ENCODE measurements at places on chromosomes 7 and 10.
A peak's percentile ranks its signal among the peaks of the same experiment; 100 is the strongest.

DNA sequence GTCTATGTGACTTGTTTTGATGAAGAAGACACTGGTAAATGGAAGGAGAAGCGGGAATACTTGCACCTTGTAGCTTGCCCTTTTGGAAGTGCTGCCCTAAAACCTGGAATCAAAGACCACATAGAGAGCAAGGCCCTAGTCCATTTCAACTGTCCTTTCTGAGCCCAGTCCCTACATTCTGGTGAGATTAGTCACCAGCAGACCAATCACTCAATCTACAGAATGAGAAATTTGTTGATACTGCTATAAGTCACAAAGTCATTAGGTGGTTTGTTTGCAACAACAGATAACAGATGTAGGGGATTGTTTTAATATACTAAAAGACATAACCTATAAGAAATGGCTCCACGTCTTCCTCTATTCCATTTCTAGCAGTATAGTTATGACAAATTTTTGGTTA lies 33.6 kb downstream of the WASL start:
- no peak for DNase-seq

DNA sequence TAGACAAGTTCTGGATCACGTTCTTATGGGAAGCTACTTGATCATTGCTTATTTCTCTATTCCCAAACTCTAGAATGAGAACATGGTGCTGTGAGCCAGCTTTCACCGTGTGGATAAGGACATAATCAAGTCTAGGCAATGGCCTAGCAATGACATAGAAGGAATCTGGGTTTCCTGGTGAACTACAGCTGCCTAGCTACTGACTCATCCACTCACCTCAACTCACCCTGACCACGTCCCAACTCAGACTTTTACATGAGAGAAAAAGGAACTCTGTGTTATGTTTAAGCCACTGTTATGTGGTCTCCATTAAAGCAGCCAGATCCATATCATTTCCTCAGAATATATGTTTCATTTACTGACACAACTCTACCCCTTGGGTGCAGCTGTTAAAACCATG lies 18.8 kb upstream of the MET start:
- DNase-seq, result no peak

DNA sequence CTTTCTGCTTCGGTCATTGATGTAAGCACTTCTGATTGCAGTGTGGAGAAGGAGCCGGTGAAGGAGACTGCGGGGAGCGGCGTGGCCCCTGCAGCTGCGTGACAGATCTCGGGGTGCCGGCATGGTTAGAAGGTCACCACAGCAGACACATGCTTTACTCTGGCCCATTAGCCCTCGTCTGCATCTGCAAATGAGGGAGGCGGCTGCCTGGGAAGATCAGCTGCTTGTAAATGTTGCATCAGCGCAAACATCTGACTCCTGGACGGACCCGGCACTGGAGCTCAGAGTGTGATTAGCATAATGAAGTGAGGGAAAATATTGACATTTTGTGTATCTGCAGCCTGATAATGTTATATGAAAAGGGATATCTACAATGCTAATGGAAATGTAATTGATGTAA lies 30.5 kb upstream of the MNX1 start:
- no peak for DNase-seq

DNA sequence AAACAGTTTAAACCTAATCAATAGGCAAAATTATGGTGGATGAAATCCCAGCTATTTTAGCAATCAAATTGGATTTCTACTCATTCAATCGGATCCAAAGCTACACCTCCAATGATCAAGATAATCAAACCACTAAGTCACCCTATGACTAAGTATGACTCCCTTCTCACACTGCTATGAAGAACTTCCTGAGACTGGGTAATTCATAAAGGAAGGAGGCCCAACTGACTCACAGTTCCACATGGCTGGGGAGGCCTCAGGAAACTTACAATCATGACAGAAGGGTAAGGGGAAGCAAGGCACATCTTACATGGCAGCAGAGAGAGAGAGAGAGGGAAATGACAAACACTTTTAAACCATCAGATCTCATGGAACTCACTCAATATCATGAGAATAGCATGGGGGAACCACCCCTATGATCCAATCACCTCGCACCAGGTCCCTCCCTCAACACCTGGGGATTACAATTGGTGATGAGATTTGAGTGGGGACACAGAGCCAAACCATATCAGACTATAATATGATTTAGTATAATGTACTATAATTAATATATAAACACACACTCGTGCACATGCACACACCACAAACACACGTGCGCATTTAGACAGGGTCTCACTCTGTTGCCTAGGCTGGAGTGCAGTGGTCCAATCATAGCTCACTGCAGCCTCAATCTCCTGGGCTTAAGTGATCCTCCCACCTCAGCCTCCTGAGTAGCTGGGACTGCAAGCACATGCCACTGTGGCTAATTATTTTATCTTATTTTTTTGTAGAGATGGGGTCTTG lies 213.6 kb upstream of the FOXK1 start:
- DNase-seq, result no peak

DNA sequence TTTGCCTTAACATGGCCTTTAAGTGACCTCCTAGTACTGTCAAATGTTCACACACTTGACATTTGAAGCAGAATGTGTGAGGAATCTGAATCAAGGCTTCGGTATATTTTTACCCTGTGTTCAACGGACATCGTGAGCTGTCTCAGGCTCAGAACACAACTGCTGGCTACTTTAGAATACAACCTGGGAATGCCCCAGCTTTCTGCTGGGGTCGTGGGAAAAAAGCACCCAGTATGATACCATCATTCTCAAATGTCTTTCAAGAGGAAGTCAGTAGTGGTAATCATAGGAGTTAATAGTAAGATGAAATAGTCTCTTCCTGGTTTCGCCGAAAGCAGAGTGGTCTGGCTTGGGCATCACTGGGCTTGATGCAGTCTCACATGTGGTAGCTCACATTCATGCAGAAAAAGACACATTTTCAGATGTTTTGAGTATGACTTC lies 67.2 kb downstream of the CREB5 start:
- no peak for DNase-seq

DNA sequence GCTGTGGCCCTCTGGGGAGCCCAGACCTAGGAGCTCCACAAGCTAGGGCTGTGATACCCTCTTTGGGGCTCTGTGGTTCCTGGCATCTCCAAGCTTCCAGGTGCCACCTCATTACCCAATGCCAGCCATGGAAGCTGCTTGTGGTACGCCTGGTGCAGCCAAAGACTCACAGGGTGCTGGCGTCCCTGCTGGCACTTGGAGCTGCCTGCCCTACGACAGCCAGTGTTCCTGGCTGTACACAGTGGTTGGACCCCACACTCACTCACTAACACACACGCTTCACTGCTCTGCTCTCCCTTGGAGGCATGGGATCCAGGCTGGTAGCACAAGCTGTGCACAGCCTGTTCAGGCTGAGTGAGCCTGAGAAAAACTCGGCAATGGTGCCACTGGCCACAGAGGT lies 894.1 kb upstream of the PHF14 start:
- no peak for DNase-seq

DNA sequence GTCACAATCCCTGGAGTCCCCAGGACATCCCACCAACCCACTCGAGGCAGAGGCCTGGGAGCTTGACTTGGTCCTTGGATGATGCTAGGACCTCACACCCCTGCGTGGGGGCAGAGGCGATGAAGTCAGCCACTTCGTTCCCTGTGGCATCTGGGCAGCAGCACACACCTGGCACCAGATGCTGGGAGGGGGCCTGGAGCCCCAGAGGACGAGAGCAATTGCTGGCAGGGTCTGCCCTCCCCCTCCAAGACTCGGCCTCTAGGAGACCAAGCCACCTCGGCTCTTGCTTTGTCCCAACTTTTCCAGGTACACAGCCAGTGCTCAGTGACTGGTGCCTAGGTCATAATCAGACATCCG lies 39.1 kb downstream of the DPYSL4 start:
- DNase-seq, result no peak

GRCh38 chr7:38040831-38041230 lies 120.4 kb downstream of the EPDR1 start:
- DNase-seq, result no peak

DNA sequence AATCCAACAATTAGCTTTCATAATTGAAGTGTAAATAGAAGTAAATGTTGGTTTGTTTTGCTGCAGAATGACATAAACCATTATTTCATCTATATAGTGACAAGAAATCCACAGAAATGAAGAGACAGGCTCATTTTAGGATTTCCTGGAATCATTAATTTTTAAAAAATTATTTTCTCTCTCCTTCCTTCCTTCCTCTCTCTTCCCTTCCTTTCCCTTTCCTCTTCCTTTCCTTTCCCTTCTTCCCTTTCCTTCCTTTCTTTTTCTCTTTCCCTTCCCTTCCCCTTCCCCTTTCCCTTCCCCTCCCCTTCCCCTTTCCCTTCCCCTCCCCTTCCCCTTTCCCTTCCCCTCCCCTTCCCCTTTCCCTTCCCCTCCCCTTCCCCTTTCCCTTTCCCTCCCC lies 51.2 kb upstream of the KMT2C start:
- DNase-seq, result no peak

- no peak for DNase-seq
Observed at GRCh38 chr7:55150709-55151451, 132.1 kb downstream of the EGFR start.

DNA sequence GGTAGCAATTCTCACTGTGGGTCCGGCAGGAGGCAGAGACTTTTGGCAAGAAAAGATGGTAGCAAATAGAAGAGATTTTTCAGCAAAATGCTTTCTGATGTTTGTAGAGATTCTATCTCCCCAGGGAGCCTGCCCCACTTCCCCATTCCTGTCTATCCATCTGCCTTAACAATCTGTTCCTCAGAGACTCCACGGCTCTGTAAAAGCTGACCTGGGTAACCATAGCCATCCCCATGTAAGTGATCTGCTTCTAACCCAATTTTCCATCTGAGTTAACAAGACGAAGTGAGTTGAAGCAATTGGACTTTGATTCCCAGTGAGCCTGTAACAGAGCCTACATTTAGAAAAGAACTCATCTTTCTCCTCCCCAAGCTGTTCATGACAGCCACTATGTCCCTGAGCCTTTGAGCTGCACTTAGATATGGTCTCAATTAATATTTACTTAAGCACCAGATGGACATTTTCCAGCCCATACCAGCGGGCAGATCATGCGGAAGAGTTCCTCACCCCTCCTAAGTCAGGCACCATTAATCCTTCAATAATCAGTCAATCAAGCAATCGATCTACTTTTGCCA lies 896.1 kb downstream of the CCSER2 start:
- no peak for DNase-seq

DNA sequence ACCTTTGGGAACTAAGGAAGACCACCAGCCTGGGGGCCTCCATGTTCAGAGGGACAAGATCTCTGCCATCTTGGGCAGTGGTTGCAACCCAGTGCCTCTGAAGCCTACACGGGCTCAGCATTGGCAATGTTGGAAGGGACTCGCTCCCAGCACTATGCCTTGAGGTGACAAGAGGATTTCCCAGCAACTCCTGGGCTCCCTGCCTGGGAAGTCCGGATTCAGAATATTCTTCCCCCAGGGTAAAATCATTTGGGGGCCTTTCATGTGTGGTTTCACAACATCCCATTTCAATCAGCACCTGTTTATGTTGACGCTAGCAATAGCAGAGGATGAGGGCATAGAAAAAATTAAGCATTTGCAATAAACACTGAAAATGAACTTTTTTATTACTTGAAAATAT lies 509.8 kb upstream of the MGMT start:
- DNase-seq, result no peak

- DNase-seq, result no peak
Observed at GRCh38 chr7:118452128-118452527, 227.6 kb downstream of the ANKRD7 start.

DNA sequence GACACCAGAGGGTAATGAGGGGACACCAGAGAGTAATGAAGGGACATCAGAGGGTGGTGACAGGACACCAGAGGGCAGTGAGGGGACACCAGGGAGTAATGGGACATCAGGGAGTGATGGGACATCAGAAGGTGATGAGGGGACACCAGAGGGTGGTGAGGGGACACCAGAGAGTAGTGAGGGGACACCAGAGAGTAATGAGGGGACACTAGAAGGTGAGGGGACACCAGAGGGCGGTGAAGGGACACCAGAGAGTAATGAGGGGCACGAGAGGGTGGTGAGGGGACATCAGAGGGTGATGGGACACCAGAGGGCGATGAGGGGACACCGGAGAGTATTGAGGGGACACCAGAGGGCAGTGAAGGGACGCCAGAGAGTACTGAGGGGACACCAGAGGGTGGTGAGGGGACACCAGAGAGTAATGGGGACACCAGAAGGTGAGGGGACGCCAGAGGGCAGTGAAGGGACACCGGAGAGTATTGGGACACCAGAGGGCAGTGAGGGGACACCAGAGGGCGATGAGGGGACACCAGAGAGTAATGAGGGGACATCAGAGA lies 10.6 kb downstream of the NACAD start:
- DNase-seq, result no peak

GRCh38 chr10:58951746-58952145 lies 224.7 kb upstream of the PHYHIPL start:
- DNase-seq, result no peak

GRCh38 chr7:44797329-44798258 lies 1.1 kb downstream of the PPIA start:
- DNase-seq, result peak; percentile 68

DNA sequence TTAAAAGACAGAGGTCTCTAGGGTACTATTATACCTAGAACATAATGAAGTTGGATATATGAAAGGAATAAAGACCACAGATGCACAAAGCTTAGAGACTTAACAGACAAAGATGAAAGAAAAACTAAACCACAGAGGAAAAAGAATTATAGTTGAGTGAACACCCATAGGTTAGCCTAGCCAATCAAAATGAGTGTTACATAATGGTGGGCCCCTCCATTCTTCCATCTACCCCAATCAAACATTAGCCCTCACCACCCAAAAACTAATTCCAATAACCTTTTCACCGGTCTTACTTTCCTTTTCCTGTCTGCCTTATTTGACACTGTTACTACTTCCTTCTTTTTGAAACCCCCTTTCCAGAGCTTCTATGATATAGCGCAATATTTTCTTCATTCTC lies 130.1 kb downstream of the ELMO1 start:
- no peak for DNase-seq

GRCh38 chr10:25552283-25552919 lies 377.6 kb downstream of the GPR158 start:
- DNase-seq, result no peak

DNA sequence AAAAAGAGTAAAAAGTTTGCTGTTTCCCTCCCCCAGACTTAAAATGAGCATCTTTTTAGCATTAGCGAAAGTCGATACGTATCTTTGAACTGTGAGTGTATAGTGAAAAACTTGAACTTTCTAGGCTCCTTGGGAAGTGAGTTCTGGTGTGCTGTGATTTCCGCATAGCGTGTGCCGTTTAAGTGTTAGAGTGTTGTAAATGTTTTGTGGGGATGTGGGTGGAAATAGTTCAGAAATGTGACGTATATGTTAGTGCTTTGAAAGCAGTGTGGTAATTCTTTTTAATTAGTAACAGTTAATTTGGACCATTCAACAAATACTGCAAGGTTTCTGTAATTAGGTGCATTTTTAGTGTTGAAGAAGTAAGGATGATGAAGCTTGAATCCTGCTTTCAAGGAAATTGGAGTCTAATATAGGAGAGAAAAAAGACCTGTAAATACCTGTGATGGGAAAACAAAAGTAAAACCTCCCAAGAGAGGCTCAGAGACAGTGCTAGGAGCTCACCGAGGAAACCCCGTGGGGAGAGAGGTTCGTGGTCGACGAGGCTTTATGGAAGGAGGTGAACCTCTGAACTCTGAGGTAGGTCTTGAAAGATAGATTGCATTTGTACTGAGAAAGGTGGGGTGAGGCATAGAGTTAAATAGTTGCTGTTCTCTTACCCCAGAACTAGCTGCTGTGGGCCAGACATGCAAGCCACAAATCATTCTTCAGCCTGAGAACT lies 40.8 kb downstream of the RBM33 start:
- DNase-seq, result no peak

All from effector memory CD4-positive, alpha-beta T cell (primary cell).